ENCODE measurements at places on chromosomes 4 and X.

GRCh38 chrX:38960137-38960536 lies 158.9 kb downstream of the MID1IP1 start:
- DNase-seq, result no peak

DNA sequence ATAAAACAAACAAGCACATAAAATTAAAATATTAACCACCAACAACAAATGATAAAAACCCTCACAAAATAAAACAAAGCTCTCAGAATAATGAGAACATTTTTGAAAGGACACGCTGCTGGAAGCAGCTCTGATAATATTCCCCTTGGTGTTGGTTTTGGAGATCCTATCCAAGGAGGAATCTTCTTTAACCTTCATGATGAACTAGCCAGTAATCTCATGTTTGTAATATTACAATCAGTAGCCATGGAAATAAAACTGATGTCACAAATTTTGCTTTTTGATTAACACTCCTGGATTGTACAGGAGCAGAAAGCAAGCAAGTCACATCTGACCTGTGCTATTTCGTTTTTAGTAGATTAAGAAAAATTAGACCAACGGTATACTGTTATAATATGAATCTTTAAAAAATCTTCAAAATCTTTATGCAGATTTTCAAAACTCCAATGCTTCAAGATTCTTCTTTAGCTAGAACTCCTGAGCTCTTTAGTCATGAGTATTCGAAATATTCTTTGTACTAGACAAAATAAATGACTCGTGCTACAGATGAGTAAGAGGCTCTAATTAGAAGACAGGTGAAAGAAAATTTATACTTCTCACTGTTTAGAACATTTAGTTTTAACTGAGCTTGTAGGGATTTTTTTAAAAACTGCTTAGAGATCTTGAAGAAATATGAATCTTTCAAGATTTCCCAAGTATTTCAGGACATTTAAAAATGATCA lies 154.1 kb downstream of the RASL11B start:
- no peak for DNase-seq

GRCh38 chr4:156377036-156377710 lies 423.5 kb upstream of the CTSO start:
- no peak for DNase-seq

DNA sequence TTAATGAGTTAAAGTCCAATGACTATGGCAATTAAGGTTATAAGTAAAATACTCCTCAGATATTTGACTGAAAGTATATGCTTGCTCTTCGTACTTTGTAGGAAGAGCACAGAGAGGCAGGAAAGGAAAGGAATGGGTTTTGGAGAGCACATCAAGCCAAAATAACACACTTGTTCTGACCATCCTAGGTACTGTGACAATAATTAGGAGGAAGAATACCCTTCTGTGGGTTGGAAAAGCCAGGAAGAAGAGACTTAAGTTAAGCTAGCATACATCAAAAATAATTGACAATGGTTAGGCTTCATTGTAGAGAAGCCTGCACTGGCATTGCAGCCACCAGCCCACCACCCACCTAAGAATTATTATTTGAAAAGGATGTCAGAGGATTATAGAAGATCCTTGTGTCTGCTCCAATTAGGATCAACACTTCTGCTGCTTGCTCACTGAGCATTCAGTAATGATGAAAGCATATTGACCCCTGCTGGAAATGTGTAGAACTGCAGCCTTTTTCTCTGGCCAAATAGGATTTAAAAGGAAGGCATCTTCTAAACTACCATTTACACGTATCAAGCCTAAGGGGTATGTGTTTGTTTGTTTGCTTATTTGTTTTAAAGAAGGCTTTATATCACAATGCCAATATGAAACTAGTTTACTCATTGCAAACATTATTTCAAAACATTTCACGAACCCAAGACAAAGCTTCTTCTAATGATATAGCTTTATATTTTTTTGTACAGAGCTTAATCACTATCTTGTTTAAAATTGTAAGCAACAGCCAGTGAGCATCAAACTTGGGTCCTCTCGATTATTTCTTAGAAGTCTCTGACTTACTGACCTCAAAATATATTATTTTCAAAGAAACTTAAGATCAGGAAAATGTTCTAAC lies 286.2 kb upstream of the TET2 start:
- peak; percentile 2 for DNase-seq

DNA sequence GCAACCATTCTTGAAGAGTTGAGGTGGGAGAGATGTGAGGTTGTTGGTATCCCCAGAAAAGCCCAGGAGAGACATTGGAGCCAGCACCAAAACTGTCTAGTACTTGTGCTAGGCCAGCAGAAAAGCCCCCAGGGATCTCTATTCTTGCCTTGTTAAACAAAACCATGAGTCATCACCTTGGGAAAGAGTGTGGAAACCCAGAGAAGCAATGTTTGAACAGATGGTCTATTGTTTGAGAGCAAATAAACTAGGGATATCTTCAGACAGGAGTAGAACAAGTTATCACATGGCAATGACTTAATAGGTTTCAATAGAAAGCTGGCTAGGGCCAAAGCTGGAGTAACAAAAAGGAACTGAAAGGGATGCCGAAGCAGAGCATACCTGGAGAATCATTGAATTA lies 195.7 kb upstream of the CASK start:
- DNase-seq, result no peak

DNA sequence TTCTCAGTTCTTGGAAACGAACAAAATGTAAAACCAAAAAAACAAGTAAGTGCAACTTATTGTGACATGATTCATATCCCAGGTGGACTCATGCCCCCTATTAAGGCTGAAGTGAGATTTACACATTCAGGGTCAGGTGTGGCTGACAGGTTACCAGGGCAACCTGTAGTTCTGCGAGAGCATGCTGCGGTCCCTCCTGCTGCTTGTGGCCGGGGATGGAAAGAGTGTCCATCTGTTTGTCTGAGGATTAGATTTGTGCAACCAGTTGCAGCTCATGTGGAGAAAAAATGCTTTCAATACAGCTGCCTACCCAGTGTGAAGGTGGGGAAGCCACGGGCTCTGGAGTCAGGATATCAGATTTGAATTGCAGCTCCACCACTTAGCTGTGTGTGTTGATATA lies 78.8 kb downstream of the FAM184B start:
- no peak for DNase-seq

- no peak for DNase-seq
These were observed 19.8 kb upstream of the ATXN3L start for GRCh38 chrX:13339607-13340006.

DNA sequence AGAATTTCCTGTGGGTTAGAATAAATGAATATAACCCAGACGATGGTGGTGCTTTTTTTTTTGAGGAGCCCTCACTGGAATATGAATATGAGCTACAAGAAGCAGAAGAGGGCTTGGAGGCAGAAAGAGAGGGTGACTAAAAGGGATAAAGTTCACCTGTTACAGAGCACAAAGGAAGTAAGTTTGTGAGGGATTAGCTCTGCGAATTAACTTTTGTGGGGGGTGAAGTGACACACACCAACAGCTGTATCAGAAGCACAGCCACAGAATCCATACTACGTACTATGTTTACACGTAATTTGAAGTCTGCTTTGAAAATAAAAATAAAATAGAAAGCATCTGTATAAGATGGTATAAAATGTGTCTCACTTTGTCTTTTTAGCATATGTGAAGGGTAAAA lies 963.6 kb upstream of the DIAPH2 start:
- DNase-seq, result no peak

DNA sequence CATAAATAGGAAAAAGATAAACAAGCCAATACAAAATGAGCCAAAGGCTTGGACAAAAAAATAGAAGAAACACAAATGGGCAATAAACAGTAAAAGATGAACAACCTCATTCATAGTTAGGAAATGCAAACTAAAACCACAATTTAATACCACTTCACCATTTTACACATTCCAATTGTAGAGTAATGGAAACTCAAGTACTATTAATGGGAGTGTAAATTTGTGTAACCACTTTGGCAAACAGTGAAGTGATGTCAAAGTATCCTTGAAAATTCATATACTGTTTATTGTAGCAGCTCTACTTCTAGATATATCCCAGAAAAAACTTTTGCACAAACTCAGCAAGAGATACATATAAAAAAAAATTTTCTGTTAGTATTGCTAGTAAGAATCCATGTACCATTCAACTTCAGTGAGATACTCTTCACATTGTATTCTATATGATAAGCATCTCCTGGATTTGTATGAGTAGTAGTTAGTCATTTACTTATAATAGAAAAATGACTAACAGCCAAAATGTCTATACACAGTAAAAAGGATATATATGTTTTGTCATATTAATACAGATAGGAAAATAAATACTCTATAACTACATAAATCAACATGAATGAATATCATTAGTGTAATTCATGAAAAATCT lies 229.8 kb downstream of the DKK2 start:
- no peak for DNase-seq

GRCh38 chrX:75522565-75523431 lies at the start of gene ZDHHC15:
TSS of gene ZDHHC15 (minus strand) at chrX:75523037. CDS start at chrX:75523024, 13 bp downstream.
- DNase-seq, result no peak

- no peak for DNase-seq
These were observed 122.0 kb upstream of the PUDP start for GRCh38 chrX:7269991-7270390.

- DNase-seq, result no peak
These were observed 170.2 kb downstream of the CBR4 start for GRCh38 chr4:168839758-168840391.

- DNase-seq, result no peak
These were observed 24.9 kb downstream of the RHOH start for GRCh38 chr4:40221744-40222143.

DNA sequence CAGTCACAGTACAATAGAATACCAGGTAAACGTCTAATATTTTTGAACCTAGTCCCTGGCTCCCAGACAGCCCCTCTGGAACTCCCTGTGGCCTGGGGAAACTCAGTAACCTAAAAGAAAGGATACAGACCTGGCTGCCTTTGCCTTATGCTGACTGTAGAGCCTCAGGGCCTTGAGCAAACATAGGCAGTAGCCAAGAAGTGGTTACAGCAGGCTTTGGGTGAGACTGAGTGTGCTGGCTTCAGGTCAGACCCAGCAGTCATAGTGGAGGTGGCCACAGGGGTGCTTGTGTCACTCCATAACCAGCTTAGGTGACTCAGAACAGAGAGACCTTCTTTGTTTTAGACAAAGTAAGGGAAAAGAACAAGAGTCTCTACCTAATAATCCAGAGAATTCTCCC lies 141.8 kb upstream of the PRDX4 start:
- DNase-seq, result no peak

- DNase-seq, result no peak
These were observed 44.3 kb downstream of the TASL start for GRCh38 chrX:30533266-30533665.
